Bronchial epithelial cell (primary cell): ENCODE measurements at places on chromosomes 5 and 9. TPM values are rescaled to one million over a fixed set of nuclear protein-coding genes. Genes with fewer than 3 reads are reported as not detected.

- DNase-seq, result peak; percentile 37
Observed at GRCh38 chr5:21919414-21920022, 933.6 kb downstream of the CDH12 start.

Gene DNAH5
- under 0.01 and 0.13 TPM in 2 replicates for total RNA-seq

DNA sequence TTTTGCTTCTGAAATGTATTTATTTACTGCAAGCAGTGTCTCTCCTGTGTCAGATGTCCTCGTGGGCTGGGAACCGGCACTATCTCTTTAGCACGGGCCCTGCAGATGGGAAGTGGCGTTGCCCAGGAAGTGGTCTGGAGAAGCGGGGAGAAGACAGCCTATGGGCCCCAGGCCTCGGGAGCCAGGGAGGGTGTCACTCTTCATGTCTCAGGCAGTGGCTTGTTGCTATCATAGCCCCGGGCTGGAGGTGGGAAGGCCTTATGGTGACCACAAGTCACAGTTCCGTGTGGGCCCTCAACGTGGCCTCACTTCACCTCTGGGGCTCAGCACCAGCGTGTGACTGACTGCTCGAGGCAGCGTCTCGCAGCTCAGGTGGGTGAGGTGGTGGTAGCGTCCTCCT, 41.4 kb downstream of the SYK start:
- no peak for DNase-seq

GRCh38 chr9:78713614-78714405, 416.9 kb downstream of the PSAT1 start:
- DNase-seq, result no peak

DNA sequence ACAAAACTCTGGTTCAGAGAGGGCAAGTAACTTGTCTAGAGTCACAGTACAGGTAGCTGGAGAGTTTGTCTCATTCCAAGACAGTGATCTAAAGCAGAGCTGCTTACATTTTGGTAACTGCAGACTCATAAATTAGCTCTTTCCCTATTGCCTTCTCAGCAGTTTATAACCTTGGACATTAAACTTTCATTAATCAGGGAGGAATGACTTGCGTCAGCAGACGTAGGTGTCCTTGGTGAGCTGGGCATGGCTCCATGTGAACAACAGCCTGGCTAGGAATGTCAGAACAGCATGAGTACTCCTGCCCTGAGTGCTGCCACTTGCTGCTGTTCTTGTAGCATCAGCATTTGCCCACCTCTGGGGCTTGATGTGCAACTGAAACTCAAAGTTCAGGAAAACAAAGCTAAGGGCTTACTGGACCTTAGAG, 2.2 kb upstream of the ALDOB start:
- no peak for DNase-seq

Gene ABCA1
- total RNA-seq, result 34.2 and 40.6 TPM in 2 replicates

Gene LCN9
- not detected in 2 replicates for total RNA-seq

Gene FBP2
- total RNA-seq, result not detected in 2 replicates

DNA sequence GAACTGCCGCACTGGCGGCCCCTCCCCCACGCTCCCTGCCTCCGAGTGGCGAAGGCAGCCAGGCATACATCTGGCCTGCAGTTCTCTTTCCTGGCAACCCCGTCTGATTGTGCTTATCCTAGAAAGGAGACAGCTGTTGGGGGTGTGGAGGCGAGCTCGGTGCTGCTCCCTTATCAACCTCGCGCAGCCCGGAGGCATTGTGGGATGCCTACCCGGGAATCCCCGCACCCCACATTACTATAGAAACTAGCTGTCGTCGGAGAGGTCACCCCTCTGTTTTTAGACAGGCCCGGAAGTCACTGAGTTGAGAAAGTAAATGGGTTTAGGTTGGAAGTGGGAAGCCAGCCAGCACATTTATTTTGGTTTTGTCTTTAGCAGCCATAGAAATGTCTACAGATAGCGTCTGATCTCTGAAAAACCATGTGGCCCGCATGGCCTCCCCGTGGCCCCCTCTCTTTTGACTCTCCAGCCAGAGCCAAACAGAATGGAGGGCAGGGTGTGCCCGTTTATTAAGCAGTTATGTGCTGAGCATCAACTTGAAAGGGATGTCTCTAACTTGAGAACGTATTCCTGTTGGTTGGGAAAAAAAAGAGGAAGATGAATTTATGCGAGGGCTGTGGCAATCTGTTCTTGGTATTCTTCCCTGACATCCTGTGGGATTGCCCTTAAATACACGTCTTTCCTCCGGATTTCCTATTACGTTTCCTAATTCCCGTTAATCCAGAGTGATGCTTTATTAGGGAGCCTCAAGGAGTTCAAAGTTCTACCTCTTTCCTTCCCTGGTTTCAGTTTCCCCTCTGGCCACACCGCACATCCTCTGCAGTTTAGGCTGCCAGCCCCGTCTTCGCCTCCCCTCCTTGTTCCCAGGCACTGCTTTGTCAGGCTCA, 3.9 kb downstream of the STC2 start:
- DNase-seq, result no peak

- no peak for DNase-seq
Observed at GRCh38 chr9:122822056-122822455, 6.3 kb downstream of the PDCL start.

DNA sequence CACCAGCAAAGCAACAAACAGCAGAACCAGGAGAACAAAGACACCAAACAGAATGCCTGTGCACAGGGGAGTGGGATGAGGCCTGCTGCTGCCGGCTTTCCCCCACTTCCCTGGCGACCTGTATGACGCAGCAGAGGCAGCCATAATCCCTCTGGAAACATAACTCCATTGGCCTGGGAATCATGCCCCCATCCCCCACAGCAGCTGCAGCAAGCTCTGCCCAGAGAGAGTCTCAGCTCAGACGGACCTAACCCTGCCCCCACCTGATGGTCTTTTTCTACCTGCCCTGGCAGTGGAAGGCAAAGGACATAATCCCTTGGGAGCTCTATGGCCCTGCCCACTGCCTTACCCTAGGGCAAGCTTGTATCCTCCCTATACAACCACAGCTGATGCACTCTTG, 81.8 kb upstream of the FANCC start:
- DNase-seq, result no peak
